BJ (cell line): ENCODE measurements at places on chromosomes 5 and 9. TPM values are rescaled to one million over a fixed set of nuclear protein-coding genes. Genes with fewer than 3 reads are reported as not detected.

- DNase-seq, result no peak
Observed at GRCh38 chr5:150407096-150407720, 5.5 kb downstream of the CD74 start.

DNA sequence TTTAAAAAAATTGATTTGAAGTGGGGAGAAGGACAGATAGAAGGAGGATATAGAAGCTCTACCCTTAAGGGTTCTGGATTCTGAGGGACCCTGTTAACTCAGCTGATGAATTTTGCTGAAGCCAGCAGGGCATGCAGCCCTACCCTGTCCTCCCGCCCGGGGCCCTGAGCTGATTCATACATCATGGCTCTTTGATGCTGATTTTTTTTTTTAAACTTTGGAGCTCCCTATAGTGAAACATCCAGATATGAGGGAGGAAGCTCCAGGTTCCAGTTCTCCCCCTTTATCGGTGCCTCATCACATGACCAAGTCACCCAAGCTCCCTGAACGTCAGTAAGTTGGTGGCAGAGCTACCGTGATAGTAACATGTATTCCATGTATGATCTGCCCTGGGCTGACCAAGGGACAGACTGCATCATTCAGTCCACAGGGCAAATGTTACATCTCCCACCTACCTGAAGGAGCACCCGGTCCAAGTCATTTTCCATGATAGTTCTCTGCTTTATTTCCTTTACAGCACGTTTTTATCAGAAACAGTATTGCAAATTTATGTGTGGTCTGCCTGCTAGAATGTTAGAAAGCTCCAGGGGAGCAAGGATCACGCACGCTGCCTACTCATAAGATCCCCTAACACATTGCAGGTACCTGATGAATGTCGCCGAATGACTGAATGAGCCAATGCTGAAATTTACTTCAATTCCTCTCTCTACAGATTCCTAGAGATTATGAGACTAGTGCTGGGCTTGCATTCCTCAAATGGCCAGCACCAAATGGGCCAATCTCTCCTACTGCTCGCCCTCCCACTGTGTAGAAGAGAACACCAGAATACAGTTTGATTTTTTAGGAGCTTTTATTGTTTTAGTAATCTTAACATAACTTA is 25.9 kb downstream of the SPARC start:
- peak; percentile 51 for DNase-seq

- DNase-seq, result no peak
Observed at GRCh38 chr5:168961681-168962080, 339.3 kb downstream of the SLIT3 start.

SUSD3 gene
- 0.98 and 1.9 TPM in 2 replicates for polyA plus RNA-seq

LCN6 gene
- polyA plus RNA-seq, result not detected in 2 replicates

DNA sequence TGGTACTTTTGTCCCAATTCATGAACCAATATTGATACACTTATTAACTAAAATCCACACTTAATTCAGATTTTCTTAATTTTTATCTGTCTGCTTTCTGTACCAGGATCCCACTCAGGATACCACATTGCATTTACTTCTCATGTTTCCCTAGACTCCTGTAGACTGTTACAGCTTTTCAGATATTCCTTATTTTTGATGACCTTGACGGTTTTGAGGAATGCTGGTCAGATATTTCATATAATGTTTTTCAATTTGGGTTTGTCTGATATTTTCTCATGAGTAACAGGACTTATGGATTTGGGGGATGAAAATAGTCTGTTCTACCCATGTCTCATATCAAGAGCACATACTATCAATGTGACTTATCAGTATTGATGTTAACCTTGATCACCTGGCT is 37.4 kb downstream of the PLPPR1 start:
- no peak for DNase-seq

DNA sequence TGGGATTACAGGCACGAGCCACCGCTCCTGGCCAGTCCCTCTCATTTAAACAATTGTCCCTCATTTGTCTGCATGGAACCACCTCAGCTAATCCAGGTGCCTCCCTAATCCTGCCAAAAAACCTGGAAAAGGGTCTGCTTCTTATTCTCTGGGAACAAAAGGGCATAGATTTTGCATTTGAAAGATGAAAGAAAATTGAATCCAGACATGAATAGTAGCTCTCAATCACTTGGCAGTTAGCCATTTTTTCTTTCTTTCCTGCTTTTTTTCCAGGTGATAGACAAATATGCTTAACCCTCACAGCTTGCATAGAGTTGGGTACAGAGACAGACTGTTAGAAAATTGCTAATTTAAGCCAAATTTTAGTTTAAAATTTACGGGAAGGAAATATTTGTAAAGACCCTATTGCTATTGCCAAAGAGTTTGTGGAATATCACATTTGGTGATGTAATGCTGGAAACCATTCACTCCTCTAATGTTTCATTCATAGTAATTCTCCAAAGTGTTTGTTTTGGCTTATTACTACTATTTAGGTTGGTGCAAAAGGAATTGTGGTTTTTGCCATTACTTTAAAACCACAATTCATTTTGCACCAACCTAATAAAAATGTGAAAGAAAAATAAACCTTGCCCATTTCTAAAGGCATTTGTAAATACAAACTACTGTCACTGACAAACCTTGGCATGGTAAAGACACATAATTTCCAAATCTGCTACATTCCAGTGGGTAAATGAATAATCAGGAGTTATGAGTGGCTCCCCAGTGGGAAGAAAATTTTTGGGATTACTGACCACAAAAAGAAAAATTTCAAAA is 80.5 kb upstream of the JAK2 start:
- peak; percentile 35 for DNase-seq

IL13 gene
- polyA plus RNA-seq, result not detected in 2 replicates

- no peak for DNase-seq
Observed at GRCh38 chr5:106269252-106269843, 1401.4 kb downstream of the EFNA5 start.

TRAF1 gene
- polyA plus RNA-seq, result 2.2 and 3.3 TPM in 2 replicates

GRCh38 chr5:16391858-16392649 is 73.5 kb downstream of the ZNF622 start:
- DNase-seq, result no peak
